ENCODE measurements at places on chromosomes 1 and 21.

- peak; percentile 26 for DNase-seq
Measured at GRCh38 chr1:236280438-236281197, 1.1 kb downstream of the ERO1B start.

DNA sequence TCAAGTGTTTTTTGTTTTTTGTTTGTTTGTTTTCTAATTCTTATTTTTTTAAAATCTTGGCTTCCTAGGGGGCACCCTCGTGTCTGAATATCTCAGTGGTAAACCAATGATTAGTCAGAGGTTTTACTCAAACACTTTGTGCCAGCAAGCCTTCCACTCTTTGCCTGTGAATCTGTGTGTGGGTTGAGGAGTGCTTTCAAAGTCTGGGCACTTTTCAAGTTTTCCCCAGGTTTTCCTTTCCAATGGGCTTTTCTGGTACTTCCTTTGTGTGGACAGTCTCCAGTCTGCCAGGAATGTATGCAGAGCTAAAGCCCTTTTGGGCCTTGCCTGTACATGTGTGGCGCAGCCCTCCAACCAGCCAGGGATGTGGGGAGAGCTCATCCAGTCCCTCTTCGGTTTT is 9.7 kb upstream of the PPIE start:
- no peak for DNase-seq

DNA sequence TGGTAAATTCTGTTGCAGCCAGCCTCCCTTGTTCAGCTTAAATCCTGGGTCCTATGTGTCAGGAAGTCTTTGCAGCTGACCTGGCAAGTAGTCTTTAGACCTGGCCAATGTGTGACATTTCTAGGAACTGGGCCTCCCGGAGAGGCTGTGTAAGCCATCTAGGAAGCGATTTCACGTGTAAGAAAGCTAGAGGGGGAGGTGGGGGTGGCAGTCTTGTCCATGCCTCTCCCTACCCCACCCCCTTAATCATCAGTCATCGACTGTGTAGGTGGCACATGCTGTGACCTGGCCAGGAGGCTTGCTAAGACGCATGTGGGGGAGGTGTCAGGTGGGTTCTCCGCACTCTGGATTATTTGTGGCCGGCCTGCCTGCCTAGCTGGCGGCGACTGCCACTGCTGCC is 8.4 kb downstream of the C1orf226 start:
- DNase-seq: no peak

DNA sequence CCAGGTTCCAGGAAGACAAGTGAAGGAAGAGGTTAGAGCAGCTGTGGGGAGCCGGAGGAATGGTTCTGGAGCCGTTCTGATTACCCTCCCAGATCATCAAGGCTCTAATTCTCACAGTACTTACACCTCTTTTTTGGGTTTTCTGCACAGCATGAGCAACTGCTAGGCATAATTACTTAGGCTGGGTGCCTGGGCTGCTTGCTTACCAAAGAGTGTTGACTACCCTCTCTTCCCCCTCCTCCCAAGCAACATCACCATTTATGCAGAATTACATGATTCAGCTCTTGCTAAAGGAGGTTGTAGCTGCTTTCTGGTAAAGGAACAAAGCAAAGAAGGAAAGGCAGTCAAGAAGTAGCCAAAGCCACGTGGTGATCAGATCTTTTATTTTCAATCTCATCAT is 397.2 kb downstream of the KCNH1 start:
- no peak for DNase-seq

DNA sequence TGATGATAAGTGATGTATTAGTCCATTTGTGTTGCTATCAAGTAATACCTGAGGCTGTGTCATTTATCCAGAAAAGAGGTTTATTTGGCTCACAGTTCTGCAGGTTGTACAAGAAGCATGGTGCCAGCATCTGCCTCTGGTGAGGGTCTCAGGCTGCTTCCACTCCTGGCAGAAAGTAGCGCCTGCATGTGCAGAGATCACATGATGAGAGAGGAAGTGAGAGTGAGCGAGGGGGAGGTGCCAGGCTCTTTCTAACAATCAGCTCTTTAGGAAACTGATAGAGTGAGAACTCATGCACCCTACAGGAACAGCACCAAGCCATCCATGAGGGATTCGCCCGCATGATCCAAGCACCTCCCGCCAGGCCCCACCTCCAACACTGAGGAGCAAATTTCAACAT is 2.2 kb upstream of the FHAD1 start:
- DNase-seq: no peak

GRCh38 chr1:81118550-81118949 is 682.2 kb upstream of the ADGRL2 start:
- DNase-seq: no peak

All from left colon (tissue), 2 donors.